ENCODE measurements at places on chromosomes 6 and 20. TPM values are rescaled to one million over a fixed set of nuclear protein-coding genes. Genes with fewer than 3 reads are reported as not detected.
A peak's percentile ranks its signal among the peaks of the same experiment; 100 is the strongest.

- DNase-seq, result no peak
These were observed 18.0 kb downstream of the EXOC2 start for GRCh38 chr6:674956-675355.

TNXB gene
- 107 TPM for total RNA-seq

DNA sequence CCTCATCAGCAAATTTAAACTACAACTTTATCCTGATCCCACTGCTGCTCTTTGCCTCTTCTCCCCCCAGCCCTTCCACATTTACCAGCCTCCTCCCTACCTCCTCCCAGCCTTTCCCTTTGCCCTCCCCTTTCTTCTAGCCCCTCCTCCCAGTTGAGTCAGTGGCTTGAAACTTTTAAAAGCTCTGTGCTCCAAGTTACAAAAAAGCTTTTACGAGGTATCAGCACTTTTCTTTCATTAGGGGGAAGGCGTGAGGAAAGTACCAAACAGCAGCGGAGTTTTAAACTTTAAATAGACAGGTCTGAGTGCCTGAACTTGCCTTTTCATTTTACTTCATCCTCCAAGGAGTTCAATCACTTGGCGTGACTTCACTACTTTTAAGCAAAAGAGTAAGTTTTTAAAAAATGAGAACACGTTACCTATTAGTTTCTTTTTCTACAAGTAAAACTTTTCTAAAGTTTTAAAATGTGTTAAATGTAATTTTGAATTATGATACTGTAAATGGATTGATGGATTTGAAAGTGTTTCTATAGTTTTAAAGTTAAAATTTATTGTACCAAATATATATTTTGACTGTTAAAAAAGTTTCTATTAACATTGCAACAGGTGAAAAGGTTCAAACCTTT is at the start of gene GJA1:
GJA1 (plus strand) TSS at position 203 of the 626 bp plus-strand sequence. CDS start 11,202 bp downstream, outside the sequence.
- no peak for DNase-seq

TP53TG5 gene
- total RNA-seq, result not detected

- no peak for DNase-seq
These were observed 31.7 kb upstream of the MAP3K4 start for GRCh38 chr6:160959726-160960435.

RXRB gene
- 66.8 TPM for total RNA-seq

DNA sequence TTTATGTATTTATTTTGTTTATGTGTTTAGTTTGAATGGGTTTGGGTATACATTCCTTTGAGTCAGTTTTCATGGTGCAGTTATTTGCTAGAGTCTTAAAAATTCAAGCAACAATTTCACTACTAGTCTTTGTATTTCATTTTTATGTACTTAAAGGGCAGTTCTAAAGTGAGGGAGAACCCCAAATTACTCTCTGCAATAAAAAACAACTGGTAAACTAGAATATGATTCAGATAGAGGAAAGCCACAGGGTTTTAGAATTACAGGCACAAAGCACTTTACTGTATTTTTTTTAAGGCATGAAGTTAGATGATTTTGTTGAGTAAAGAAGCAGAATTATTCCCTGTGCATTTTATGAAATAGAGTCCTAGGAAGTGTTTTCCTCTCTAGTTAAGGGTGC is 183.3 kb downstream of the ARID1B start:
- no peak for DNase-seq

DNA sequence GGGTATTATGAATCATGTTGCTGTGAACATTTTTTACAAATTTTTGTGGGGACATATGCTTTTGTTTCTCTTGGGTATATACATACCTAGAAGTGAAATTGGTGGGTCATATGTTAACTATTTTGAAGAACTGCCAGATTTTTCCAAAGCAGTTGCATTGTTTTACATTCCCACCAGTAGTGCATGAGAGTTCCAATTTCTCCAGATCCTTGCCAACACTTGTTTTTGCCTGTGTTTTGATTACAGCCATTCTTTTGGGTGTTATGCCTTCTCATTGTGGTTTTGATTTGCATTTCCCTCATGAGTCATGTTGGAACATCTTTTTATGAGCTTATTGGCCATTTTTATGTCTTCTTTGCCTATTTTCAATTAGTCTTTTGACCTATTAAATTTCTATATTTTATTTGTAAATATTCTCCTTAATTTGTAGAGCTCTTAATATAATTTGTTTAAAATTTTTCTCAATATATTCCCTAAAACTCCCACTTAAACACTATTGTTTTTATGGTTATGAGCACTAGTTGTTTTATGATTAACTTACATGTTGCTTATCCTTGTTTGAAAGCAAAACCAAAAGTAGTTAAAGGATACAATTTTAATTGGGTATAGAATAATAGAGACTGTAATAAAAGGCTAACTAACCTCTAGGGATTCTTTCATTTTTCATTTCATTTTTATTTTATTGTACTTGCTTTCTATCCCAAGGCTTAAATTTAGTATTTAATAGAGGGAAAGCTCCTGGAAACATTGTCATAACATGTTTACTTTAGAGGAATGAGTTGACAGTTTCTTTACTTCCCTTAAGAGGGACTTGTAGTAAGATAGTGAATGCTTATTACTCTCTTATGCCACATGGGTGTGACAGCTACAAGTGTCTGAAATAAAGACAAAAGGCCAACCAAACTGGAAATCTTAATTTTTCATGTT is 5.5 kb downstream of the UBR2 start:
- no peak for DNase-seq

- DNase-seq, result no peak
These were observed 730.8 kb downstream of the C6orf118 start for GRCh38 chr6:164578616-164579015.

- DNase-seq, result no peak
These were observed 376.6 kb upstream of the TSHZ2 start for GRCh38 chr20:52595518-52595917.

- no peak for DNase-seq
These were observed 11.0 kb downstream of the SMPDL3A start for GRCh38 chr6:122799916-122800686.

GRCh38 chr6:81690073-81690472 is 62.4 kb downstream of the TENT5A start:
- no peak for DNase-seq

MYB gene
- 3.2 TPM for total RNA-seq

PGC gene
- total RNA-seq, result not detected

GRCh38 chr6:162119341-162119740 is 608.2 kb downstream of the PRKN start:
- no peak for DNase-seq

GRCh38 chr20:3071610-3072529 is at the start of gene OXT:
OXT (plus strand) TSS chr20:3071620; CDS start chr20:3071656, 36 bp downstream.
- peak; percentile 91 for DNase-seq

MATN4 gene
- not detected for total RNA-seq

DNA sequence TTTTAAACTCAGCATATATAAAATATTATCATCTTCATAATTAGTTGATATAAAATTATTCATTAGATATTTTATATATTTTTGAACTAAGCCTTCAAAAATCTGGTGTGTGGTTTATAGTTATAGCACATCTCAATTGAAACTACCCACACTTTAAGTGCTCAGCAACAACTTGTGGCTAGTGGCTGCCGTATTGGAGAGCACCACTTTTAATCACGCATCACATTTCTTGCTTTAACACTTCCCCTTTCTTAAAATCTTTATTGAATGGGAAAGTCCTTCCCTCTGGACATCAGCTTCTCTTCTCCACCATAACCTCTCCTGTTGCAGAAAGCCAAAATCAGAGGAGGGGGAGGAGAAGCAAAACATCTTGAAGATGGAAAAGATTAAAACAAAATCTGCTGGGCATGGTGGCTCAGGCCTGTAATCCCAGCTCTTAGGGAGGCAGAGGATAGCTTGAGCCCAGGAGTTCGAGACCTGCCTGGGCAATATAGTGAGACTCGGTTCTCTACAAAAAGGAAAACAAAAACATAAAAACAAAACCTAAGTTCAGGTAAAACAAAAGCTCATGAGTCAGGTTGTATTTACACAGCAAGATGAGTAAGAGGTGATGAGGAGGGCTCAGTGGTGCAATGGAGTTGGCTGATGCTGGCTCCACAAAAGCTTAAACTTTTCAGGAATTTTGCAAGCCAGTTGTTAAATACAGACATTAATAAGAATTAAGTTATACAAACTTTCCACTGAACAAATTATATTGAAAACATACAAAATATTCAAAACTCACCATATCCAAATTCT is 237.0 kb upstream of the SUPT3H start:
- no peak for DNase-seq

All from spleen (tissue), 13 donors.